Breast epithelium (tissue), 4 donors: ENCODE measurements at places on chromosomes 1 and 21. TPM values are rescaled to one million over a fixed set of nuclear protein-coding genes. Genes with fewer than 3 reads are reported as not detected.

DNA sequence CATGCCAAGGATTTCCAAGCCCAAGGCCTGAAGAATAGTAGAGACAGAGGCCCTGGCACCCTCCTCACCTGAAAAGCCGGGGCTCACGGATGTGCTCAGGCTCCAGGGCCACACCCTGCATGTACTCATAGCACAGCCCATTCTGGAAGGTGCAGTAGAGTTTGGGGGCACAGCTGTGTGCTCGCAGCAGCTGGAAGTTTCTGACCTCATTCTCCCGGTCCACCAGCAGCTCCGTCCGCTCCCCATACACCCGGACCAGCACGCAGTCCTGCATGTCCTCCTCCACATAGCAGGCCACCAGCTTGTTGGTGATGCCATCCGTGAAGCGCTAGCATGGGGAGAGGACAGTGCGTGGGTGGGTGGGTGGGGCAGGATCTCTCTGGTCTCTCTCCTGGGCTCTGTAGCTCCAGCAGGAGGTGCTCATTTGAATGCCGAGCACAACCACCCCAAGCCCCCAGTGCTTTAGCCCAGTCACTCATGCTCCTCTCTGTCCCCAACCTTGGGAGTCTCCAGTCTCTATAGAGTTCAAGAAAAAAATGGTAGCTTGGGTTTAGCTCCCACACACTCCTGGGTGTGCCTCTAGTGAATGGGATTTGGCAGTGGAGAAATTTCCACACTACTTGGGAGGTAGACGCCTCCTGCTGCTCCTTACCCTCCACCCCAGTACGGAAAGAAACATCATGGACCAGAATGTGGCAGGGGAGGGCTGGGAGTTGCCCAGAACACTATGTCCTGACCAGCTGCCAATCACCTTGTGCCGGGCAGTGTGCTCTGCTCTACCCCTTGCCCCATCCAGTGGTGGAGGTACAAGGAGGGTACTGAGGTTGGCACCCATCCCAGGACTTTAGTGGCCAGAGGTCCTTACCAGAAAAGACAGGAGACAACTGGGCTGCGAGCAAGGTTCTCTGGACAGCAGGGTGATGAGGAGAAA lies 1.9 kb downstream of the ETNK2 start:
- H3K4me3 ChIP-seq: peak overlapping the region; percentile 77
- H3K36me3 ChIP-seq: no peaks in the 10 kb centered on the region
- H3K4me1 ChIP-seq: peaks cover 16% of the 10 kb centered on the region
- no peak for DNase-seq

DNA sequence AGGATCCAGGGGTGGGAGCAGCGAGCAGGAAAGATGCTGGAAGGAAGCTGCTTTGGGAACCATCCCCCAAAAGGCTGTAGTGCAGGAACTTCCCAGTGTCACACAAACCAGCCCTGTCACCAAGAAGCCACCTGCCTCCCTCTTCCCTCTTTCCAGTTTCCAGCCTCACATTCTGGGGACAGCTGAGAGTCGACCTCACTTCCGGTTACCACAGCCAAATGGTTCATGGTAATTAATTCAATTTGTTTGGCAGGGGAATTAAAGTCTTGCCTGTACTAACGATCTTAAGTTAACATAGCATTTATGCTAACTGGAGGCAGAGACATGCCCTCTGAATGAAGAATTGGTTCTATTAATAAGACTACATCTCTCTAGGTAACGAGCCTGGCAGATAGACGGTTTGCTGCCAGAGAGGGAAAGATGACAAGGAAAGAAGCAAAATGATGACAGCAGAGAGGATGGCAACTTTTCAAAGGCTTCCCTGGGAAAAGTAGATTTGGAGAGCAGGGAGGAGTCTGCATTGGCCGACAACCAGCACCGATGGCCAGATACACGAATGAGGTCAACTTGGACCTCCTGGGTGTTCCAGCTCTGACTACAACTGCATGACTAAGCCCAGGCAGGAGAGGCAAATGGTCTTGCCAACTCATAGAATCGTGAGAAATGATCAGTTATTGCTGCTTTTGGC lies 64.1 kb downstream of the TMCO4 start:
- H3K27ac ChIP-seq: peak overlapping the region; percentile 52
- no peak overlapping the region for H3K4me3 ChIP-seq
- H3K4me1 ChIP-seq: no peaks in the 10 kb centered on the region
- no peak for DNase-seq
- H3K27me3 ChIP-seq: no peaks in the 10 kb centered on the region

DNA sequence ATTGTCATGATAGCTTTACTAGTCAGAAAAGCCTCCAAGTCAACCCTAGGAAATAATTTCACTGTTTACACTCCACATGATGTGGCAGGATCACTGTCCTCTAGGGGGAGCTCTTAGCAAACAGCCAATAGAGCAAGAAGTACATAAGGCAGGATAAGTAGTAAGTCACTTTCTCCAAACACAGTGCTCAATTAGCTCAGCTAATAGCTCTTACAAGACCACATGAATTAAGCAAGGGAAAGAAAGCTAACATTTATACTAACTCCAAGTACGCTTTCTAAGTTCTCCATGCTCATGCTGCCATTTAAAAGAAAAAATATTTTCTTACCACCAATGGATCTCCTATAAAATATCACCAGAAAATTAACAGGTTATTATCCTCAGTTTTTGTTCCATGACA lies 66.9 kb upstream of the LRIF1 start:
- no peaks in the 10 kb centered on the region for H3K27me3 ChIP-seq
- no peak overlapping the region for H3K4me3 ChIP-seq
- no peaks in the 10 kb centered on the region for H3K4me1 ChIP-seq
- no peak for DNase-seq

DNA sequence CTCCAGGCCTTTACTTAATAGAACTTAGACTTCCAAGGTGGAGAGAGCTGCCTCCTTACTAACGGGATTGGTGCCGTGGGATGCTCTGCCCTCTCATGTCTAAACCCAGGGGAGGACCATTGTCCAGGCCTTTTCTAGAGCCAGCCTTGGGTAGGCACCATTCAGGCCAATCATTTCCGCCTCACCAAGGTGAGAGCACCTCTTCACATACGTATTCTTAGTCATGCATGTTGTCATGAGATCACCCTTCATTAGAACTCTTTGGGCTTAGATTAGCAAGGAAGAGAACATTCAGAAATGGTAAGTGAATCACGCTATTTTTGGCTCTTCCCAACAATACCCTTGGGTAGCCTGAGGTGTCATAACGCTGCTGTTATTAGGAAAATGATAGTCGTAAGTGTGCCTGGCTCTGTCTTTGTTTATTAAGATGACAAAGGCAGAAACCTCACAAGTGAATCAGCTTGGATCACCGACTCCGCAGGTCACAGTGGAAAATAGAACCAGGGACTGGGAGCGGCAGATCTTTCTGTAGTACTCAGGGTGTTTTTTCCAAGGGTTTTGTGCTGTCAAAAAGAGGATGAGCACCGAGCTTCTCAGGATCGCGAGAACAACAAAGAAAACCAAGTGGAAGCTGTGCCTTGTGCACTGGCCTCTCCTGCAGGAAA lies 55.0 kb downstream of the HUNK start:
- H3K27me3 ChIP-seq: no peaks in the 10 kb centered on the region
- DNase-seq: no peak
- no peak overlapping the region for H3K4me3 ChIP-seq
- no peaks in the 10 kb centered on the region for H3K36me3 ChIP-seq

- H3K4me3 ChIP-seq: no peak overlapping the region
- no peak for DNase-seq
- H3K4me1 ChIP-seq: no peaks in the 10 kb centered on the region
- no peaks in the 10 kb centered on the region for H3K27me3 ChIP-seq
- H3K36me3 ChIP-seq: no peaks in the 10 kb centered on the region
Measured at GRCh38 chr1:51574796-51575195, 42.1 kb upstream of the OSBPL9 start.

The VCAM1 gene
- 10.4 TPM for total RNA-seq

DNA sequence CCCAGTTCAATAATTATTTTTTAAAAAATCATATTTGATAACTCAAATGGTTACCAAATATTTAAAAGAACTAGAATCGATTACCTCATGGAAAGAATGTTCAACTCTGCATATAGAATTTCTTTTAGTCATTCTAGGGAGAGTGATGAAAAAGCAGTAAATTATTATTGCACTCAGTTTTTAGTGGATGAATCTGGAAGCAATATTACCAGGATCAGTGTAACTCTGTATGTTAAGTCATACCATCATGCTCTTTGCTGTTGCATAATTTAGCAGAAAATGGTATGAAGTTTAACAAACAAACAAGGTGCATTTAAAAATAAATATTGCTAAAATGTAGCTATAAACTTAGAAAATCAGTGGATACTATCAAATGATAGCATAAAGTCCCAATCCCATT lies 46.1 kb upstream of the ARHGAP29 start:
- DNase-seq: no peak
- H3K27ac ChIP-seq: no peak overlapping the region
- no peaks in the 10 kb centered on the region for H3K36me3 ChIP-seq
- H3K4me1 ChIP-seq: no peaks in the 10 kb centered on the region

GRCh38 chr1:28323720-28324119 lies 5.1 kb upstream of the MED18 start:
- H3K36me3 ChIP-seq: no peaks in the 10 kb centered on the region
- H3K27ac ChIP-seq: no peak overlapping the region
- no peak for DNase-seq
- H3K4me3 ChIP-seq: no peak overlapping the region

DNA sequence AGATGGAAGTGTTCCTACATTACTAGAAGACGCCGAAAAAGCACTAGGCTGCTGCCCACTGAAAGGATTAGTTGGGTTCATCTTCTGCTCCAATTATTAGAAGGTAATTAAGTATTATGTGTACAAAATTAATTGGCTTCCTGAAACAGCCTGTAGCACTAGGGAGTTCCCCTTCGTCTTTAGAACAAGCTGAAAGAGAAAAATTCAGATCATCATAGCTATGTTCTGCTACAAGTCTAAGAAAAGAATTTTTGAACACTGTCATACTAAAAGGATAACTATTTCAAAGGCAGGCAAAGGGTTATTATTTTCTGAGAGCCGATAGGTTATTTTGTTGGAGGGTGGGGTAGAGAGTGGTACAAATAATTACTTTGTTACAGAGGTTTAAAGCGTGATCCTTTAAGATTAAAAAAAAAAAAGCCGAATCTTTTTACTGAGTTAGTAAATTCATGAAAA lies at the start of gene MCM3AP:
Gene MCM3AP, minus strand, starts transcription at position 406 of the 456 bp plus-strand sequence. Its CDS starts 325 bp downstream, at position 81.
- H3K36me3 ChIP-seq: no peaks in the 10 kb centered on the region
- DNase-seq: no peak
- peak within 1 kb of the TSS; percentile 96 for H3K4me3 ChIP-seq
- peaks cover 29% of the 10 kb centered on the region for H3K4me1 ChIP-seq
- H3K27me3 ChIP-seq: no peaks in the 10 kb centered on the region
- peak within 1 kb of the TSS; percentile 98 for H3K27ac ChIP-seq

- peak overlapping the region; percentile 20 for H3K27ac ChIP-seq
- no peaks in the 10 kb centered on the region for H3K27me3 ChIP-seq
- no peak for DNase-seq
- no peaks in the 10 kb centered on the region for H3K36me3 ChIP-seq
- H3K4me1 ChIP-seq: no peaks in the 10 kb centered on the region
- H3K4me3 ChIP-seq: no peak overlapping the region
Measured at GRCh38 chr1:109981004-109981335, 3.6 kb upstream of the AHCYL1 start.

GRCh38 chr1:178870944-178871343 lies at the start of gene ANGPTL1:
Gene ANGPTL1, minus strand, starts transcription at chr1:178871077. Its CDS starts 5,301 bp downstream, at chr1:178865776.
- no peaks in the 10 kb centered on the region for H3K27me3 ChIP-seq
- peak within 1 kb of the TSS; percentile 17 for H3K27ac ChIP-seq
- H3K4me3 ChIP-seq: peak within 1 kb of the TSS; percentile 13
- no peak for DNase-seq

- H3K27ac ChIP-seq: no peak overlapping the region
- no peaks in the 10 kb centered on the region for H3K36me3 ChIP-seq
- peaks cover 64% of the 10 kb centered on the region for H3K27me3 ChIP-seq
- no peak for DNase-seq
- no peaks in the 10 kb centered on the region for H3K4me1 ChIP-seq
Measured at GRCh38 chr1:180241716-180242544, 11.9 kb downstream of the LHX4 start.

The RHBDL2 gene
- total RNA-seq: 1.6 TPM

DNA sequence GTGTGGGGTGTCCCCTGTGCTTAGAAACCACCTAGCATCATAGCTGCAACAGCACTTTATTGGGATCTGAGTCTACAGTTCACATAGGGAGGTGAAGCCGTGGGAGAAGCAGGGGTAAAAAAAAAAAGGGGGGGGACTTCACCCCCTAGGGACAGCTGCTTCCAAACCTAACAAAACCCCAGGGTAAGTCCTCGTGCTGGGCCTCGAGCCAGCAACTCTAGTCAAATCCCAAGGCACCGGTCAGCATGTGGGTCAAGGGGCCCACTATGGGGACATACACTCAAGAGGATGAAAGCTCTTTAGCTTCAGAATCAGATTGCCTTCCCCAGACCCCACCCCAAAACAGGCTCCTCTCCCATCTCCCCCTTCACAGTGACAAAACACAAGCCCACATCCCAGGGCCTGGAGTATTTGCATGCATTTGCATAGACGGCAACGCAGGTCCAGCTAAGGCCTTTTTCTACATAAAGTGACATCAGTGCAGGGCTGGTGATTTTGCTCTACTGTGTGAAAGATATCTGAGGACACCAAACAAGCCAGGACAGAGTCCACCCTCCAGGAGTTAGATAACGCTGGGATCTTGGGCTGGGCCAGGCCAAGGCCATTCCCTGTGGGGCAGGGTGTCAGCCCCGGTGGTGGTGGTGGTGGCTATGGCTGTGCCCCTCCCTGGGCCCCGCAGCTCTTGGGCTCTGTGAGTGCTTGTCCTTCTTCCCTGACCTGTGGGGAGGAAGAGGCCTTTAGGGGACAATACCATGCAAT lies 8.1 kb upstream of the PMVK start:
- peaks cover 4% of the 10 kb centered on the region for H3K4me1 ChIP-seq
- DNase-seq: no peak
- H3K27ac ChIP-seq: no peak overlapping the region
- no peaks in the 10 kb centered on the region for H3K27me3 ChIP-seq
- no peaks in the 10 kb centered on the region for H3K36me3 ChIP-seq

The OVAAL gene
- total RNA-seq: not detected

DNA sequence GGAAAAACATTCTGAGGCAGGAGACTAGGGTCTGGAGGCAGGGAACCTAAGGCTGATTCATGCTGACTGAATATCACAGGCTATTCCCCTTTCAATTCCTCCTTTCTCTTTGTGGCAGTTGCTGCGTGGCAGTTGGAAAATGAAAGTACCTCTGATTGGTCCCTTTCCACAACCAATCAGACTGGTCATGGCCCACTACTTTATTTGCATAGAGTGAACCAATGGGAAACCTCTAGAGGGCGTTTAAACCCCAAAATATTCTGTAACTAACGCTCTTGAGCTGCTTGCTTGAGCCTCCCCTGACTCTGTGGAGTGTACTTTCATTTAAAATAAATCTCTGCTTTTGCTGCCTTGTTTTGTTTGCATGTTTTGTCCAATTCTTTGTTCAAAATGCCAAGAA lies 27.7 kb upstream of the VN1R5 start:
- H3K27ac ChIP-seq: no peak overlapping the region
- H3K36me3 ChIP-seq: no peaks in the 10 kb centered on the region
- H3K4me3 ChIP-seq: no peak overlapping the region

- H3K4me3 ChIP-seq: no peak overlapping the region
- H3K4me1 ChIP-seq: no peaks in the 10 kb centered on the region
- DNase-seq: no peak
- no peaks in the 10 kb centered on the region for H3K36me3 ChIP-seq
- no peak overlapping the region for H3K27ac ChIP-seq
- H3K27me3 ChIP-seq: no peaks in the 10 kb centered on the region
Measured at GRCh38 chr1:207355060-207355459, 33.6 kb downstream of the CD55 start.

GRCh38 chr1:190244406-190244805 lies 233.3 kb downstream of the BRINP3 start:
- no peak overlapping the region for H3K27ac ChIP-seq
- no peaks in the 10 kb centered on the region for H3K27me3 ChIP-seq
- H3K4me1 ChIP-seq: no peaks in the 10 kb centered on the region
- no peak overlapping the region for H3K4me3 ChIP-seq

The CREB3L4 gene
- total RNA-seq: 10.6 TPM

The KCND3 gene
- total RNA-seq: 6.7 TPM
